ENCODE measurements at places on chromosomes 16 and 17.

- no peak for DNase-seq
Observed at GRCh38 chr17:74192950-74193781, 10.3 kb upstream of the RPL38 start.

DNA sequence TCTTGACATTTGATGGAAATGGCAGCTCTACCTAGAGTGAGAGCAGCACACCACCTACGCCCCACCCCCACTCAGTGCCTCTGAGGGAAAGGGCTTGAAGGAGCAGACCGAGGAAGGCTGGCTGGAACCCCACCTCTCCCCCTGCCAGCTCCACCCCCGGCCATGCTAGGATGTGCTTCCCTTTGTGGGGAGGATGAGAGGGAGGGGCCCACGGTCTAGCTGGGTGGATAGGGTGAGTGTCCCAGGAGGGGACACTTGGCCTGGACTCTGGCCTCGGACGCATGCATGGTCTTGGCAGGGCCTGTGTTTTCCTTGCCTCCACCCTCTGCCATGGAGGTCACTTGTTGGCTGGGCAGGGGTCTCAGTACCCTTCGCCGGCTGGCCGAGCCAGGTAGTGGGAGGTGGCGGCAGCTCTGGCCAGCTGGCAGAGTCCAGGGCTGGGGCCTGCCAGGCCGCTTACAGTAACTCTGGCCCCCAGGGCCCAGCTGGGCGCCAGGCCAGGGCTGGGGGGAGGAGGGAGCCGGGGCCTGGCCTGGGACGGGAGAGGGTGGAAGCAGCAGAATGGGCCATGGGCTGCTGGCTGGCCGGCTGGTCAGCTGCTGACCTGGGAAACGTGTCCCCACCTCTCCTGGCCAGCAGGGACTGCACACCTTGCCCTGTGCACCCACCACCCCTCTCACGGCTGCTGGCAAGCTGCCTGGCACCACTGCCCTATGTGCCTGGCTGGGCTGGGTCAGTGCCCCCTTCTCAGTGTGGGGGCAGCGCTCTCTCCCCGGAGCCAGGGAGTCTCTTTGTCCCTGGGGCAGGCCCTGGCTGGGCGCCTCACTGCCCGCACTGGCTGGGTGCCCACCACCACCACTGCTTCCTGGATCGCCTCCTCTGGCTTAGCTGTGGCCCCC is 23.0 kb downstream of the RARA start:
- DNase-seq = no peak

DNA sequence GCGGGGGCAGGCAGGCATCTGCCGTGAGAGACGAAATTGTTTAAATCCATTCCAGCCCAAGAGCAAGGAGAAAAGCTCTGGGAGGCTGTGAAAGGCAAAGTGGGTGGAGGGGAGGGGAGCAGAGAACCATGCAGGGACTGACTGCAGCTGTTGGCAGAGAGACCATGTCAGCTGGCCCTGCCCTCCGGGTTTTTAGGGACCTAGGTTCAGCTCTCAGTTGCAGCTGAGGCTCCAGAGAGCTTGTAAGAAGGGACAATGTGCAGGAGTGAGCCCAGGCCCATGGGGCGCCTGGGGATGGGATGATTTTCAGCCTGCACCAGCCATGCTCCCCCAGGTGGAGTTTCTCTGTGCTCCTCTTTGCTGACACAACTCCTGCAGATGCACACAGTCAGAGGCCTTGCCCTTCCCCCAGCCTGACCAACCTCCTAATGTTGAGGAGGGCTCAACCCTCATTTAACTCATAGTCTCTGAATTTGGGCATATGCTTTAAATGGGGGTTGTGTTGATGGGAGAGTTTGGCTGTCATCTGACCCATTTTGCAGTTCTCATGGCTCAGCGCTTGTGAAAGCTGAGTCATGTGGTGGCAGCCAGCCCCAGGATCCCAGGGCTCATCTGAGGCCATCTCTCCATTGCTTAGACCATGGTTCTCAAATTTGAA is 70.9 kb downstream of the PLXDC1 start:
- no peak for DNase-seq

- DNase-seq = no peak
Observed at GRCh38 chr17:20797292-20797691, 217.8 kb downstream of the CDRT15L2 start.

DNA sequence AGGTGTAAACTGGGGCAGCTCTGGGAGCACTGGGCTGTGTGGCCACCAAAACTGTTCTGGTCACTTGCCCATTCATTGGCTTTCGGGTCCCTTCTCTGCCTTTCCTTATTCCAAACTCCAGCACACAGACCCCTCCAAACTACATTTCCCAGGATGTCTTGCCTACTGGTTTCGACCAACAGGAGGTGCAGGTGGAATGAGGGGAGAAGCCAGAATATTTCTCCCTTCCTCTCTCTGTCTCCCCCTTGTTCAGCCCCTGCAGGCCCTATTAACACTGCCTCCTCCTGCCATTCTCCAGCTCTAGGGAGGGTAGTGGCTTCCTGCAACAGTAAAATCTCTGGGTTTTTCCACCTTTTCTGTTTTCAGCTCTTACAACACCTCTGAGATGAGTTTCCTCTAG is 13.2 kb upstream of the NAGPA start:
- no peak for DNase-seq
